ENCODE measurements at places on chromosomes 12 and 14.

DNA sequence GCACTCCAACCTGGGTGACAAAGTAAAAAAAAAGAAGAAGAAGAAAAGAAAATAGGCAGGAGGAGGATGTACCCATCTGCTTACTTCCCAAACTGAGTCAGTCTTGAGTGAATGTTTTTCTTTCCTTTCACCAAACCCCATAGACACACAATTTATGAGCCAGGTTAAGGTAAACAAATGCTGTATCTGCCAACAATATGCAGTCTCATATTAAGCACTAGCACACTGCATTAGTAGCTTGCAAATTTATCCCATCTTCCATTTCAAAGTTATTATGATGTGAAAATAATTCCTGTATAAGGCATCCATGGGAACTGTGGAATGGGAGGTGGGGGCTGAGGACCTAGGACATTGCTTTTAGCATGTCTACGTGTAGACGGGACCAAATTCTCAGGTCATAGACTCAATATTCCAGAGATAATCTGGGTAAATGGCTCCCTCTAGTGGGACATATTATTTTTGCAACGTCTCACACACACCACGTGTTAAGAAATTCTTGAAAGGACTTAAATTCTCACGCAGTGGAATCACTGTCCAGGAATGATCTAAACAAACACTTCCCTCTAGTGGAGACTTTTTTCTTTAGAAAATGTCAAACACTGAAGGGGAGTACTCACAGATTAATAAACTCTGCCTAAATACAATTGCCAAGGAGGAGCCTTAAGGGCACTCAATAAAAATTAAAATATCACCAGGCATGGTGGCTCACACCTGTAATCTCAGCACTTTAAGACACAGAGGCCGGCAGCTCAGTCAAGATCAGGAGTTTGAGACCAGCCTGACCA is 17.1 kb upstream of the OR10P1 start:
- DNase-seq, result no peak

DNA sequence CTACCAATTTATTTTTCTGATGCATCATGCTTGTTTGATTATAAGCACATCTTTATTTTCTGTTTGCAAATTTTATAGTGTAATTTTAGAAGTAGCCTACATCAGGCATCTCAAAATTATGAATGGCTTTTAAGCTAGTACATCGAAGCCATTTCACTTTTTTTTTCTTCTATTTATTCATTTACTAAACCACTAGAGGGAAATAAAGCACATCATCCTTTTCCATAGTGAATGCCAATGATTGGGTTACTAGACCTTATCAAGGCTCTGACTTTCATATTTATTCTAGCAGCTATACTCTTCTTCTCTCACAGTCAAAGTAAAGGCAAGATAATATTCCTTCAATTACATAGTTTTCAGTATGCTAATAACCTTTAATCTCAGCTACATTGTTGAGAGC is 736.4 kb upstream of the LRFN5 start:
- no peak for DNase-seq

DNA sequence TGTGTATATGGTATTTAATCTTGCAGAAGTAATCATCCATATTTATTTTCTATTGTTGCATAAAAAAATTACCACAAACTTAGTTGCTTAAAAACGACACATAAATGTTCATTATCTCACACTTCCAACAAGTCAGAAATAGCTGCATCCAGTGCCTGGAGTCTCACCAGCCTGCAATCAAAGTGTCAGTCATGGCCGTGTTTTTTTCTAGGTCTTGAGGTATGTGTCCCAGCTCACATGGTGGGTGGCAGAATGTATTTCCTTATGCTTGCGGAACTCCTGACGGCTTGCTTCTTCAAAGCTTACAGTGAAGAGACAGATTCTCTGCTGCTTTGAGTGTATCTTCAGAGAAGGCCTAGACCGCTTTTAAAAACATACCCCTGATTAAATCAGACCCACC is 670.2 kb upstream of the LMO3 start:
- DNase-seq, result no peak

DNA sequence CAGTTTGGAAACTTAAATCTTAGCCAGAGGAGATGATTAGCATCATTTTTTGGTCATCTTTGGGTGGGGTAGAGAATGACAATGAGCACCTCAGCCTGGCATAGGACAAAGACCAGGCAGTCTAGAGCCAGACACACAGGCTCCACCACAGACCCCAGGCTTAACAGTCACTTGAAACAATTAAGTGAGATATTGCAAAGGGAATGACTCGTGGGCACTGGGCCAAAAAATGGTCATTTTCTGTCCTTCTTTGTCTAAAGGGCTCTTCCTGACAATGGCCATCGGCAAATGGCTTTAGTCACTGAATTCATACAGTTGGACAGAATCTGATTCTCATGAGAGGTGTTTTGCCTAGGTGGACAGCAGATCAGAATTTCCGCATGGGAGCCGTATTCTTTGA is 78.0 kb upstream of the DICER1 start:
- no peak for DNase-seq

- DNase-seq, result no peak
Observed at GRCh38 chr14:81280136-81280791, 59.5 kb upstream of the GTF2A1 start.

DNA sequence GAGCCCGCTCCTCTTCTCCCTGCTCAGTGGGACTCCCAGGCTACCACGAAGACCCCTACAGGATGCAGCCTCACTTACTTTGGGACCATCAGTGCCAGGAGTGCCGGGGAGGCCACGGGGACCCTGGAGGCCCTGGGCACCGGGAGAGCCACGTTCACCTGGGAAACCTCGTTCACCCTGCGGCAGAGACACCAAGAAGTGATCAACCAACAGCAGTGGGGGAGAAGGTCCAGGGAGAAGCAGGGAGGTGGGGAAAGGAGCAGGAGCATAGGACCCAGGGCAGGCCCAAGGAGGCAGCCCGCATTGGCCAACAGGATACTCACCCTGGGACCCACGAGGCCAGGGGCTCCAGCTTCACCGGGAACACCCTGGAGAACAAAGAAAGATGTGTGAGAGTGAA is 19.4 kb downstream of the TMEM106C start:
- DNase-seq, result no peak

DNA sequence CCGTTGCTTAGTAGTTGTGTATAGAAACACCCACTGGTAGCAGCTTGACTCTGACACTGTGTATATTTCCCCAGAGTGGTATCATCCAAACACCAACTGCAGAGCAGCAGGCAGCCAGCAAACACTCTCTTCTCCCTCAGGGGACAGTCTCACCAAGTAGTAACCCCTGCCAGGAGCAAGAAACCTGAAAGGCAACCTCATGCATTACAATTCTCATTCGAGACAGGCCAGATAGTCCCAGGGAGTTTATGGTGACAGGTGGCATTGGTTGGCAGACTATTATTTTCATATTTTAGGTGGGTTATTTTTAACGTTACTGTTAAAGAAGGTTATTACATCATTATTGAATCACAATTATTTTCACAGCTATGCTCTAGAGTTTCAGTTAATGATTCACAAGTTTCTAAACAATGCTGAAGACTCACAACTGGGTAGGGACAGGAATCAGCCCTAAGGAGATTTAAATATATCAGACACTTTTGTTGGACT is 222.8 kb downstream of the EGLN3 start:
- DNase-seq, result no peak

DNA sequence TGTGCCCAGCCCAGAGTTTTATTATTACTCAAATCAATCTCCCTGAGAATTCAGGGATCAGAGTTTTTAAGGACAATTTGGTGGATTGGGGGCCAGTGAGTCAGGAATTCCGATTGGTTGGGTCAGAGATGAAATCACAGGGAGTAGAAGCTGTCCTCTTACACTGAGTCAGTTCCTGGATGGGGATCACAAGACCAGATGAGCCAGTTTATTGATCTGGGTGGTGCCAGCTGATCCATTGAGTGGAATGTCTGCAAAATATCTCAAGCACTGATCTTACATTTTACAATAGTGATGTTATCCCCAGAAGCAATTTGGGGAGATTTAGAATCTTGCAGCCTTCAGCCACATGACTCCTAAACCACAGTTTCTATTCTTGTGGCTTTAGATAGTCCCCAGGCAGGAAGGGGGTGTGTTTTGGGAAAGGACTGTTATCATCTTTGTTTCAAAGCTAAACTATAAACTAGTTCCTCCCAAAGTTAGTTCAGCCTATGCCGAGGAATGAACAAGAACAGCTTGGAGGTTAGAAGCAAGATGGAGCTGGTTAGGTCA is 89.1 kb upstream of the CNOT2 start:
- no peak for DNase-seq

DNA sequence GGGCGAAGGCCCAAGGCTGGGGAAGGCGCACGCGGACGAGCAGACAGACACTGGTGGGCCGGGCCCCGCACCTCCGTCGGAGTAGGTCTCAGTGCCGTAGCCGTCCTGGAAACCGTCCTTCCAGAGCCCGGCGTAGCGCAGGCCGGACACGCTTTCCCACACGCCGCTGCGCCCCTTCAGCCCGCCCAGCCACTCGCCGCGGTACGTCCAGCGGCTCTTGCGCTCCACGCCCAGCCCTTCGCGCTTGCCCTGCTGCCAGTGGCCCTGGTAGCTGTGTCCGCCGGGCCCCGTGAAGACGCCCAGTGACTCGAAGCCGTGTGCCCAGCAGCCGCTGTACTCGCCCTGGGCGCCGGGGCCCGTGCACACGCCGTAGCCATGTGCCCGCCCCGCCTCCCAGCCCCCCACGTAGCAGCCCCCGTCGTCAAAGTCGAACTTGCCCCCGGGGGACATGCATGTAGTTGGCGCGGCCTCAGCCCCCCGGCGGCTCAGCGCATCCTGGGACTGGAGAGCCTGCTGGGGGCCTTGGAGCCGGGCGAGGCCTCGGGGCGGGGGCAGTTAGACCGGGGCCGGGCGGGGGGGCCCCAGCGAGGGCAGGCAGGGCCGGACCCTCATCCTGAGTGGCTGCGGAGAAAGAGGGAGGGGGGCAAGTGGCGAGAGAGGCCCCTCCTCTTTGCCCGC is 1.4 kb downstream of the JPH4 start:
- no peak for DNase-seq

DNA sequence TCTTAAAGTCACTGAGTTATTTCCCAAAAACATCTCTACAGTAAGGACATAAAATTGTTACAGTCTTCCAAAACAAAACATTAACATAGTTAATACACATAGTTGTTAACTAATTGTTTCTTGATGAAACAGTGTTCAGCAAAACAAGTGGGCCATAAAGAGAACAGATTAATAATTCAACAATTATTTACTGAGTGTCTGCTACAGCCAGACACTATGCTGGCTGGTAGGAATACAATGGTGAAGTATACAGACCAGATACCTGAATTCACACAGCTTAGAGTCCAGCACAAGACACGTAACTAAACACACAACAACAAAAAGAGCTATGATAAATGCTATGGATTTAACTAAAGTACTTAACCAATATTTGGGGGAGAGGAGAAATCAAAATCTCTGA is 47.0 kb downstream of the PPP1R12A start:
- DNase-seq, result no peak

GRCh38 chr12:111776836-111777344 is 10.2 kb downstream of the ALDH2 start:
- DNase-seq, result no peak

- no peak for DNase-seq
Observed at GRCh38 chr14:101977311-101978071, 13.1 kb downstream of the DYNC1H1 start.

- DNase-seq, result no peak
Observed at GRCh38 chr14:63421226-63421625, 102.5 kb upstream of the GPHB5 start.

GRCh38 chr12:64395739-64396138 is 5.2 kb upstream of the C12orf56 start:
- DNase-seq, result no peak

DNA sequence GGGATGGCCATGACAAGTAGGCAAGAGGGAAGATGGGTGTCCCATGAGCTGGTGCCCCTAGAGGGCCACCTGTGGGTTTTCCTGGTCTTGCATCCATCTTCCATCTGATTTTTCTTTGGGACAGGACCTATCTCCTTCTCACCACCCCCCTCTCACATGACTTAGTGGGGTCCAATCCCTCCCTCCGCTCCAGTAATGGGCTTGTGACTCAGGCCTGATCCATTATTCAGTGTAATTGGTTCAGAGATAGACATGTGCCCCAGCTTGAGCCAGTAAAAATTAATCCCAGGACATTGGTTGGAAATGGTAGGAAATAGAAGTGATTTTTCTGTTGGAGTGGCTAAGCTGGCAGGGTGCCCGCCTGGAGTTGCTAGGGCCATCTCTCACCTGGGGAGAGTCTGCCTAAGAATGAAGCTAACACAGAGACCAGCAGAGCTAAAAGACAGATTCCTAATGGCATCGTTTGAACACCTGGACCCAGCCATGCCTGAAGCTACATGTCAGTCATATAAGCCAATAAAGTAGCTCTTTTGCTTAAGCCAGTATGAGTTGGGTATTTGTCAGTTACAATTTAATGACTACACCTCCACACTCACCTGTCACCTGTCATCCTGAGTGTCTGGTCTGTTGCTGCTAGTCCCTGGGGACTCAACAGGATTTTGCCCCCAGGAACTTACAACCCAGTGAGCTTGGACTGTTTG is 14.7 kb downstream of the RASAL1 start:
- DNase-seq, result no peak

- DNase-seq, result no peak
Observed at GRCh38 chr12:45789025-45789424, 59.5 kb downstream of the ARID2 start.

DNA sequence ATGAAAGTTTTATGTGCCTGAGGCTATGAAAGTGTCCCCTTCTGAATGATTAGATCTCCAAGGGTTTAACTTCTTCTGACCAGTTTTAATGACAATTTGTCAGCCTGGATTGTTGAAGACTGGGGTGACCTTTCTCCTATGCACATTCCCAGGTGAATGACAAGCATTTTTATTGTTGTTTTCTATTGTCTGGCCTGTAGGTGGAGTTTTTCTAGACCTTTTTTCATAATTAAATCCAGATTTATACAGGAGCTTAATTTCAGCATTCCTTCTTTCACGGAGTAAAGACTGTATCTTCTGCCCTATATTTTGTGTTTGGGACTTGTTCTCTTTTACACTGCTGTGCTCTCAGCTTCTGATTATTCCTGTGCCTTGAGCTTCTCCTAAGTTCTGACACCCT is 125.0 kb upstream of the FAR2 start:
- no peak for DNase-seq

- DNase-seq, result no peak
Observed at GRCh38 chr12:123854918-123855317, 92.8 kb downstream of the DNAH10 start.

- DNase-seq, result no peak
Observed at GRCh38 chr12:92411687-92412086, 266.0 kb upstream of the BTG1 start.

- DNase-seq, result no peak
Observed at GRCh38 chr14:30272848-30273832, 285.8 kb upstream of the G2E3 start.

DNA sequence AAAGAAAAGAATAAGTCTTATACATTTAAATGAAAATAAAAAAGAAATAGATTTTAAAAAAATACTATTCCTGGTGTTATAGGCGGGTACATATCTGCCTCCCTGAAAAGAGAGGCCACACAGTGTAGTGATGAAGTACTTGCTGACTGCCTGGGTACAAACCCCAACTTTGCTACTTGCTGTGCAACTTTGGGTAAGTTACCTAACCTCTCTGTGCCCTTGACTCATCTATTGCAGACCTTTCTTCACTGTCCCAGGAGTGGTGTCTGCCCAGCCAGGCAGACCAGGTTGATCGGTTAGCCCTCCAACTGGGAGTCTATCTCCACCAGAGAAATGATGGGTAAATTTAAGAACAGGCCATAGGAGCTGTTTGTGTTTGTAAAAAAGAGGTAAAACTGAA is 82.0 kb downstream of the SLC24A4 start:
- DNase-seq, result no peak

- DNase-seq, result no peak
Observed at GRCh38 chr12:116368196-116369194, 91.0 kb upstream of the MED13L start.
